ENCODE measurements at places on chromosomes 2 and 18.

DNA sequence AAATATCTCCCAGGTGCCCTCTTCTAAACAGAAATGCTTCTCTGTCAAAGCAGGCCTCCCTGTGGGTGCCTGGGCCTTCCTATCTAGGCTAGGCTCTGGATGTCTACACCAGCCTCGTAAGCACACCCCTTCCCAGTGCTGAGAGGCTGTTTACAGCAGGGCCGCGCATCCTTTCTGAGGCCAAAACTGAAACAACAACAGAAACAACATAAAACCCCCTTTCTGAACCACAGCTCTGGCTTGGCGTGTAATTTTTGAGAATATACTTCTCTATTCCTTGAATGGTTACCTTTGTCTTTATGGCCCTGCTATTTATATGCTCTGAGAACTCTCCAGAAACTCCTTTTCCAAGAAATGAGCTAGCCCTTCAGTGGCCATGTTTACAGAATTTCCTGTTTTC lies 118.4 kb downstream of the BCL2L11 start:
- DNase-seq = no peak

- DNase-seq = no peak
Measured at GRCh38 chr2:58629545-58630119, 388.5 kb upstream of the FANCL start.

GRCh38 chr2:173815772-173816171 lies 149.4 kb downstream of the SP3 start:
- no peak for DNase-seq

DNA sequence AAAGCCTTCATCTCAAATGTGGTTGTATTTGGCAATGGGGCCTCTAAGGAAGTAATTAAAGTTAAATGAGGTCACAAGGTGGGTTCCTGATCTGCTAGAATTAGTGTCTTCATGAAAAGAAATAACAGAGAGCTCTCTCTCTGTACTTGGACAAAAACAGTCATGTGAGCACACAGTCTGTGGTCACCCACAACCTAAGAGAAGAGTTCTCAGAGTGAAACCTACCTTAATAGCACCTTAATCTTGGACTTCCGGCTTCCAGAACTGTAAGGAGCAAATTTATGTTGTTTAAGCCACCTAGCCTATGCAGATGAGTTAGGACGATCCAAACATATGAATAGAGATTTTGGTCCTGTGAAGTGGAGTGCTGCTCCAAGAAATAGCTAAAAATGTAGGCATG lies 758.9 kb downstream of the LRRTM4 start:
- DNase-seq = no peak

DNA sequence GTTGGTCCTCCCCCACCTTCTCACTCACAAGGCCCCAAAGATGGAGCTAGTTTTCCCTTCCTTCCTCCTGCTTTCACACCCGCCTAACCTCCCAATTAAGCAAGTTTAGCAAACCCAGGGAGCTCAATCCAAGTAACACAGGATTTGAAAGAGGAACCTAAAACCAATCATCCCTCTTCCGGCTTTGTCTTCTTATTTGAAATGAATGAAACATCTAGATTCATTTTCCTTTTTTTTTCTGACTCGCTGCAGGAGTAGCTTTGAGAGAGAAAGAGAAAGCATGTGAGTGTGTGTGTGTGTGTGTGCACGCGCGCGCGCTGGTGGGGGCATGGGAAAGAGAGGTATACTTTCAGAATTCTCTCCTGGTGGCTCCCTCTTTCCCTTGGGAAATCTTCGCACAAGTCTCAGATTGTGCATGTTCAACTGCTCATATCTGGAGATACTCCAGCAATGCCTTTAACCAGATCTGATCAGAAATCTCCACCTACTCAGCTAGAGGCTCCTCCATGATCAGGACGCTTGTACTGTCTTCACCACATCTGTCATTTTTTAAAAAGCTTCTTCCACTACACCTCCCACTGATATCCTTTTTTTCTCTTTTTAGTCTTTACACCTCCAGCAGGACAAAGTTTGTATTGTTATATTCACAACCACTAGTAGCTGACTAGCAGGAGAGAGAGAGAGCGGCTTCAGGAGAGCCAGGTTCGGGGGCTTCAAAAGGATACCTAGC lies 1.7 kb downstream of the SLC8A1 start:
- no peak for DNase-seq

GRCh38 chr2:55120634-55121359 lies 70.5 kb upstream of the RTN4 start:
- DNase-seq = no peak

DNA sequence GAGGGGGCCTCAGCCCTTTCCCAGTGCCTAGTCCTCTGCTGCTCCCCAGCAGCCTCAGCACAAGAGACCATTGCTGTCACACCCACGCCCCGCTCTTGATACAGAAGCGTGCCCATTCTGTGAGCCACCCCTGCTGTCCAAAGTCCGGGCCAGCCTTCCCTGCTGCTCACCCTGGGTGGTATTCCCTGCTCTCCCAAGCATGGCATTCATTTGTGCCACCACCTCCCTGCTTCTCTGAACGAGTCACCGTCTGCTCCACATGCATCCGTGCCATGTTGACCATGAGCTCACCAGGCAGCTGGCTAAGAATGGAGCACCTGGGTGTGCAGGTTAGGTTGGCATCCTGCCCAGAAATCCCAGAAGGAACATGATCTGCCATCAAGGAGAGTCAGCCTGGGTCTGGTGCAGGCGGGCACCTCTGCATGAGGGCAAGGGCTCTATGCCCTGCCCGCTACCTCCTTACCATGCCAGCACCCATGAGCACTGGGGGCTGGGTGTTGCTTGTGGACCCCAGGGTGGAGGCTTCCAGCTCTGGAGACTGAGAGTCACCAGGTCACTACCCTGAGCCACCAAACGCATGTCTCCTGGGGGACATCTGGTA lies 63.0 kb downstream of the TWIST2 start:
- no peak for DNase-seq

DNA sequence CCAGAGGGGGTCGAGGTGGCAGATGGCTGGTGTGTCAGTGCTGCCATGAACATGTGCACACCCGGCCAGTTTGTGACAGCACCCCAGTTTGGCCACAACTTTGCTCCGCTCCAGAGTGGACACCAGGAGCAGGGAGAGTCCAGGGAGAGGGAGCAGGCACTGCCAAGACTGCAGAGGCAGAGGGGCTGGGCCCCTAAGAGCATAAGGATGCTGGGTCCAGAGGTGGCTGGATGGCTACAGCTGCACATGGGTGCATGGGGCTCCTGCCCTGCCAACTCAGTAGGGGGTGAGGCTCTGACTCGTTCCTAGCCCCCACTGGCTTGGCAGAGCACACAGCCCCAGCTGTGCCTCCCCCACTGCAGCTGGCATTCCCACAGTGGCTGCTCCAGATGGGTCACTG lies 999.2 kb upstream of the CRIM1 start:
- no peak for DNase-seq

- DNase-seq = no peak
Measured at GRCh38 chr2:42456126-42456839, 37.5 kb downstream of the KCNG3 start.

GRCh38 chr2:127776122-127776780 lies 34.7 kb downstream of the WDR33 start:
- no peak for DNase-seq
